ENCODE measurements at places on chromosomes 1 and 21.

DNA sequence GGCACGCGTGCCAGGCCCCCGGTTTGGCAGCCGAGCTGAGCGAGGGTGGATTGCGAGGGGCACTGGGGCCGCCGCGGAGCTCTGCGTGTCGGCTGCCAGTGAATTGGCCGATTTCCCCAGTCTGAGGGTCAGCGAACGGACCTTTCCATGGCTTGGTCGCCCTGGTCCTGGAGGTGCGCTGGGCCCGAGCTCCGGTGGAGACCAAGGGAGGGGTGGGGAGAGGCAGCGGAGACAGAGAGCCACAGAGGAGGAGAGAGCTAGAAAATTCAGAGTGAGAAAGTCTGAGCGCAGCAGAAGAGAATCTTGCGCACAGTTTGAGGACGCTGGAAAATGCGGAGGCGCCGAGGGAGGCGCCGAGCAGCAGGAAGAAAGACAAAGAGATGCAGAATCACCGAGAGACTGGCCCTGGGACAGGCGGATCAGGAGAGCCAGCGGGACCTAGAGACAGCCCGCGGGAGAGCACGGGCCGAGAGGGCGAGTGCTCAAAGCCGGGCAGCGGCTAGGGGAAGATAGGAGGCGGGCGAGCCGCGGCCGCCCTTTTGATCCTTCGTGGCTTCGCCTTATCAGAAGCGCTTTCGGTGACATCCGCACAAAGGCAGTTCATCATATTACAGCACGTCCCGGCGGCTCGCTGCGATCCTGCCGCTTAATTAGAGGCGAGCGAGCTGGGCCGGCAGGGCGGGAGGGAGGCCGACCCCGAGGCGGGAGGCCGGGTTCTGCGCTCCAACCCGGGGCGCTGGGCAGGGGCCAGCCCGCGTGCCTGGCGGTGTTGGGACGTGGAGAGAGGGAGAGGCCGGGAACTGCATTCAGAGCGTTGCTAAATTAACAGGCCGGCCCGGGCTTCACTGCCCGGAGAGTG lies 12.7 kb downstream of the PAX7 start:
- no peak for DNase-seq

DNA sequence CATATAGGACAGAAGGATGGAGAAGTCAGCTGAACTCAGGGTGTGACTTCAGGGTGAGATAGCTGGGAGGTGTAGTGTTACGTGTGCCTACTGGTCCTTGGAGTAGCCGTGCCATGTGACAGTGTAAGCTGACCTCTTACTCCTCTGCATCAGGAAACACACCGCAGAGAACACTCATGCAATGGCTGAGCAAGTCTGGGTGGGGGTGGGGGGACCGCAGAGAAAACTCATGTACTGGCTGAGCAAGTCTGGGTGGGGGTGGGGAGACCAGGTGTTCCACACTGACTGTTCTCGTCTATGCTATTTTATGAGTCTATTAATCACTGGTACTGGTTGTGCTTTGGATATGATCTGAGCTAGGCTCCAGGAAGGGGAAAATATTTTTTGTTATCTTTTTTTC lies 233.1 kb downstream of the PAPPA2 start:
- peak; percentile 69 for DNase-seq

- DNase-seq, result no peak
Observed at GRCh38 chr21:34039678-34040382, 33.5 kb upstream of the MRPS6 start.

GRCh38 chr1:22331618-22332423 lies 119.8 kb upstream of the ZBTB40 start:
- no peak for DNase-seq

DNA sequence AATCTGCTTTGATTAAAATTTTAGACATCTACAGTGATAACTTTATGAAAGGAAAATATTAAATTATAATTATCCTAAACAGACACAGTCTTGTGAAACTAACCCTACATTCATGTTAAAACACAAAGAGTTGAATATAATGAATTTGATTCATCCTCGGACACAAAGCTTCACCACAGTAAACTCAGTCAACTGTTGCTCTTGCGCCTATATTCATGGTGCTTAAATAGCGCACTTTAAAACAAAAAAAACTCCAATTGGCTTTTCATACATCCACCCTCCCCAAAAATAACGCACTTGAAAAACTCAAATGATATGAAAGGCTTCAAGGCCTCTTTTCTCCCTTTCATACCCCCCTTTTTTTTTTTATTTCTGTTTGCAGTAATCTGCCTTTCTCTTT lies 260.3 kb downstream of the FAF1 start:
- no peak for DNase-seq

GRCh38 chr1:90710579-90711536 lies 6.2 kb downstream of the BARHL2 start:
- DNase-seq, result no peak

- no peak for DNase-seq
Observed at GRCh38 chr1:154749078-154749760, 120.9 kb downstream of the KCNN3 start.

- no peak for DNase-seq
Observed at GRCh38 chr21:33406493-33406892, 3.3 kb downstream of the IFNGR2 start.

DNA sequence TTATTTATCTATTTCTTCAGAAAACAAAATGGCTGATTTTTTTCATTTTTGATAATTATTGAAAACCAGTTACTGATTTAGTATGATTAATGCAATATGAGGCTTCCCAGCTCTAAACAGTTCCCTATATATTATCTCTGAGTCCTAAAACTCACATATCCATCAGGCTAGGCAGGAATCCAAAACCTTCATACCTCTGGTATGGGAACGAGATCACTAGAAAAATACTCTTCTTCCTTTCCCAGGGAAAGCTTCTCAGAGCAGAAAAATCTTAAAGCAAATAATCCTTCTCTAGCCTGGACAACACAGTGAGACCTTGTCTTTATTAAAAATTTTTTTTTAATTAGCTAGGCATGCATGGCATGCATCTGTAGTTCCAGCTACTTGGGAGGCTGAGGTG lies 42.5 kb downstream of the KDM5B start:
- DNase-seq, result no peak

- DNase-seq, result no peak
Observed at GRCh38 chr1:168637350-168637991, 61.1 kb downstream of the XCL1 start.

- DNase-seq, result no peak
Observed at GRCh38 chr21:39209334-39209688, 26.1 kb upstream of the PSMG1 start.

DNA sequence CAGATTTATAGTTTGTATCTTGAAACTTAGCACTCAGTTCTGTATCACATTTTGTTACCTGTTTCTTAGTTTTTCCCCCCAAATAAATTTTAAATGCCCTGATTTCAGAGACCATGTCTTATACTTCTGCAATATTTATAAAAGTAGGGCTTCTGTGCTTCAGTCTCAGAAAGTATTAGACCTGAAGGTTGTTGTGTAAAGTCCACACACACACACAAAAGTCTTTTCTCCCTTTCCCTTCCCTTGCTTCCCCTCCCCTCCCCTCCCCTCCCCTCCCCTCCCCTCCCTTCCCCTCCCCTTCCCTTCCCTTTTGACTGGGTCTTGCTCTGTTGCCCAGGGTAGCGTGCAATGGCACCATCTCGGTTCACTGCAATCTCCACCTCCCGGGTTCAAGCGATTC lies 41.0 kb upstream of the KCNK1 start:
- DNase-seq, result no peak

DNA sequence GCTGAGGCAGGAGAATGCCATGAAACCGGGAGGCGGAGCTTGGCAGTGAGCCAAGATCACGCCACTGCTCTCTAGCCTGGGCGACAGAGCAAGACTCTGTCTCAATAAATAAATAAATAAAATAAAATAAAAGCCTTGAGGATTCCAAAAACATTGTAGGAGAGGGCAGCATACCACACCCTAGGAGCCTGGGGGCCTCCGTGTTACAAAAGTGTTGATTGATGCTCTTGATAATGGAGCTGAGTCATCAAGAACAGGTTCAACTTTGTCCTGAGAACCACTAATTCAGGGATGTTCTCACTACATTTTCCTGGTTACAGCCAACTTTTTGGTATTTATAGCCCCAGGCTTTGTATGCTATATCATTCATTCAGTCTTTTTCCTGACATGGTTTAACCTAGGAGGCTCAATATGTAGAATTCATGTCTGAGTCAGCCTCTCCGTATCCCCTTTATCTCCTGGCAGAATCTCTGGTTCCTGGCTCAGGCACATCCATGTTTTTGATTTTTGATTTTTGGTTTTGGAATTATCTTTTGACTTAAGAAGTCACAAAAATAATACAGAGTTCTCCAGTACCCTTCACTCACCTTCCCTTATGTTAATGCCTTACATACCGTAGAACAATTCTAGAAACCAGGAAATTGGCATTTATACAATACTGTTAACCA lies 69.4 kb downstream of the LRRC8D start:
- DNase-seq, result peak; percentile 23

- peak; percentile 48 for DNase-seq
Observed at GRCh38 chr1:197924516-197925123, 7.4 kb downstream of the LHX9 start.

GRCh38 chr1:109823543-109824348 lies 60.0 kb upstream of the EPS8L3 start:
- peak; percentile 28 for DNase-seq

GRCh38 chr1:59779949-59780348 lies 34.8 kb upstream of the HOOK1 start:
- DNase-seq, result no peak

DNA sequence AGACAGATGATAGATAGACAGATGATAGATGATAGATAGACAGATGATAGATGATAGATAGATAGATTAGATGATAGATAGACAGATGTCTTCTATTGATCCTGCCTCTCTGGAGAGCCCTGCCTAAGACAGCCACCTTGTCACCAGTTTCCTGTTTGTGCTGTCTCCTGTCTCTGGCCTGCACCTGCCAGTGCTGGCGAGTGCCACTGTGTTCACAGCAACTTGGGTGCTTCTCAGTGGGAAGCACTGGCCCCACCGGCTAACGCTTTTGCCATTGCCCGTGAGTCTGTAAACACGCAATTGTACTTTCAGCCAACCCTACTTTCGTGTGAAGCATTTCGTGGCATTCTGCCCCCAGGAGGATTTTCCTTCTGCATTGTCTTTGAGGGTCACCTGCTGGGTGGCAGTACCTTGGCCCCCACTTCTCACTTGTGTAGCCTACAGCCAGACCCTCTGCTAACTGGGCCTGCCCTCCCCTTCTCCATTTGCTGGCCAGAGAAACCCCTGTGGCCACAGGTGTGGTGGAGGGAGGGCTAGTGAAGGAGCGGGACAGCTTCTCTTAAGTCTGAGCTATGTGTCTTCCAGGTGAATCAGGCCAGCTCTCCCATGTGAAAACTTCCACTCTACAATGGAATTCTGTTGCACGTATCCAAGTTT lies 23.4 kb upstream of the PDE9A start:
- no peak for DNase-seq

DNA sequence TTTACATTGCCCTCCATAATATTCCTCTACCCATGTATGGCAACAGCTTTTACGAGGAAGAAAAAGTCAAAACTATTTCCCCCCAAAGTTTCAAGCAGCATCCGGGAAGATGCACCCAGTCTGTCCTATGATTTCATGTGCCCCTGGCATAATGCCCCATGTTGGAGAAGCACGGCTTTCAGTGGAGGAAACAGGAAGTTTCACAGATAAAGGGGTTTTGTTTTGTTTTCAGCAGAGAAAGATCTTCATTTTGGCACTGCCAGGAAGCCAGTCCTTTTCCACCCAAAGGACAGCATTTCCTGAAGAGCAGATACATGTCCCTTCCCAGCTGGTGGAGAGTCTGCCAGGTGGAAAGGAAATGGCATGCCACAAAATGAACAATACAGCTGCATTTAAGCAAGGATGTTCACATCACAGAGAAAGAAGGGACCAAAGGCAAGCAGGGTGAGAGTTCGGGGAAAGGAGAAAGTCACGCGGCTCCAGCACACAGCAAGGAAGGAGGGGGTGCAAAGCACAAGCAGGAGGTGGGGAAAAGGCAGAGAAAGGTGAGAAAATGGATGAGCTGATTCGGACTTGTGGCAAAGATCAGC lies 95.3 kb upstream of the HIVEP3 start:
- DNase-seq, result no peak

- no peak for DNase-seq
Observed at GRCh38 chr21:14589855-14590563, 43.9 kb upstream of the SAMSN1 start.

- DNase-seq, result no peak
Observed at GRCh38 chr1:4702932-4703331, 48.5 kb downstream of the AJAP1 start.
